ENCODE measurements at places on chromosomes 7 and 10.

DNA sequence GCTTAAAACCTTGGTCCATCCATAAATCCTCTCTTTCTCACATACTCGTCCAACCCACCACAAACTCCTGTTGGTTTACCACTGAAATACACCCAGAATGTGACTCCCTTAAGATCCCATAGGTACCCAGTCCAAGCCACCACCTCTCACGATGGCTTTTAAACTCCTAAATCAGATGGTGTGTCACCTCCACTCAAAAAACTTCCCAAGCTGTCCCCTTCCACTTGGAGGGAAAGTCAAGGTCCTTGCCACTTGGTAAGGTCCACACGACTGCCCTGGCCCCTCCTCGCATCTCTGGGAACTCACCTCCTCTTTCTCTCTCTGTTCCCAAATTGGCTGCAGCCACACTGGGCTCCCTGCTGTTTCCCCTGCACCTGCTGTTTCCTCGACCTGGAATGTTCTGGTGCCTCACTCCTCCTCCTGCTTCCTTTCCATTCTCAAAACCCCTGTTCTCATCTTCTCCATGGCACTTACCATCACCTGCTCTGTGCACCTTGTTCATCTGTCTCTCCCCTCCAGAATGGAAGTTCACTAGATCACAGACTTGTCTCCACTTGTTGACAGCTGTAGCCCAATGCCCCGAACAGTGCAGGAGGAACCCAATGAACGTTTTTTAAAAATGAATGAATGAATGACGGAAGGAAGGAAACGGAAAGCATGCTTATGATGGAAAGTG, 23.0 kb downstream of the ZFAND2A start:
- no peak for DNase-seq

- no peak for DNase-seq
Observed at GRCh38 chr7:278081-278480, 11.9 kb upstream of the FOXL3 start.

GRCh38 chr10:88033793-88034192, 170.4 kb downstream of the PTEN start:
- DNase-seq, result no peak

DNA sequence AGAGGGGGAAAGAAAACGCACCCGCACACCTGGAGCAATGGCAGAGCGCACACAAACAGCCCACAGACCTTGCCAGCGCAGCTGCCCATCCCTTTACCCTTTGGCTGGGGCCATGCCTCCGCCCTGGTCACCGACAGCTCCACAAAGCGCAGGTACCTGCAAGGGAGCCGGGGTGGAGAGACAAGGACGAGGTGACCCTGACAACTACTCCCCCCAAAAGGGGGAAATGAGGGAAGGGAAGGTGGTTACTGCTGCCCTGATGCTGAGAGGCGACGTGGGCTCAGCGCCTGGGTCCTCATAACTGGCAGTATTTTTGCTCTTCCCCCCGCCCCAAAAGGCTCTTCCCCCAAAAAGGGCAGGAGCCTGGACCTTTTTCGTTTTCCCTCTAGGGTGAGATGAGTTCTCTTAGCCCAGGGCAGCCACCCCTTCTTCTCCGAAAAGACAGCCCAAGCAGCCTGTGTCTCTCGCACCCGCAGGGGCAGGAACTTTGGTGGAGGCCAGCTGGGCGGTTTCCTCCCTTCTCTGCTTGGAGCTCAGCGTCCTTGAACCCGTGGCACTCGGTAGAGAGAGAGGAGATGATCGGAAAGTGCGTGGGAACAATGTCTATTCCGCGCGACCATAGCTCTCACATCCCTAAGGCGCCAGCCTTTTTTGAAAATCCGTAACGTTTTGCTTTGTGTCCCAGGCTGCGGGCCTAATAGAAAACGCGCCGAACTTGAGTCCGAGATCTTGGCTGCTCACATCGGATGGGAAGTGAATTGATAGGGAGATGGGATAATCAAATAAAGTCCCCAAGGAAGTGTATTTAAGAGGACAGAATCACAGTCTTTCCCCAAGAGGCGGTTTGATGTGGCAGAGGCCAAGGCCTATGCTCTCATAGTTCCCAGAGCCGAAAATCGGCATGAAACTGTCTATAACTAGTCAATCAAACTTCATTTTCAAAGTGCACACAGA, 1.0 kb downstream of the NKX2-3 start:
- DNase-seq, result no peak

DNA sequence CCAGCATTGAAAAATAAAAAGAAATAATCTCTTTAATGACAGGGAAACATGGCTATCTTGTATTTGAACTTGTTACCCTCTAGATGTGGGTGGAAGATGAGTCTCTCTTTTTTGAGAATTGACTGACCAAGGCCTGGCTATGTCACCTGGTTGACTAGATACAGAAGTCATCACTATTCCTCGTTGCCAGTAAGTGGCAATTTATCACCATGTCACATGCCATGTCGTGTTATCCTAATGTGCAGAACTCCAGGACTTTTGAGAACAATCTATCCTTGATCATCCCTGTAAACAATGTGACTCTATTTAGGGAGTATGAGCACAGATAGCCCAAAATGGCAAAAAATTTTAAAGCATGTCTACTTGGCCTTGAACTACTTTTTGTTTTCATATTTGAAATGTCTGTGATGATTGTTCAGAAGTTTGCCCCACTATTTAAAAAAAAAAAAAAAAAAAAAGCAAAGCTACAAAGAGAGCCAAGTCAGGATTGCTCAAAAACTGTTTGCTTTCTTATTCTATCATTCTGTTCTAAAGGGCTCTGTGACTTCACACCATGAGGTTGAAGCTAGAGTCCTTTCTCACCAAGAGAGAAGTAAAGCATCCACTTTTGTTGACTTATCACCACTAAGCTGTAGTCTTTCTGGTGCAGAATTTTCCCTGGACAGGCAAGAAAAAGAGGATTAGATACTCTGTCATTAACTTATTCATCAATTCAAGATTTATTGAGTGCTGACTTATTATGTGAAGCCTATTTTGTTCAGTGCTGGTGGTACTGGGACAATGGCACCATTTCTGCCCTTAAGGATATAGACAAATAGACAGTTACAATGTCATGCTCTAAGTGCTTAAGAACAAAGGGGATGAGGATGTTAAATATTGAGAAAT, 10.4 kb upstream of the WIPF3 start:
- no peak for DNase-seq

GRCh38 chr10:127548022-127548421, 1.1 kb upstream of the NPS start:
- DNase-seq, result no peak

GRCh38 chr10:21314111-21314626, 211.3 kb downstream of the SKIDA1 start:
- no peak for DNase-seq

DNA sequence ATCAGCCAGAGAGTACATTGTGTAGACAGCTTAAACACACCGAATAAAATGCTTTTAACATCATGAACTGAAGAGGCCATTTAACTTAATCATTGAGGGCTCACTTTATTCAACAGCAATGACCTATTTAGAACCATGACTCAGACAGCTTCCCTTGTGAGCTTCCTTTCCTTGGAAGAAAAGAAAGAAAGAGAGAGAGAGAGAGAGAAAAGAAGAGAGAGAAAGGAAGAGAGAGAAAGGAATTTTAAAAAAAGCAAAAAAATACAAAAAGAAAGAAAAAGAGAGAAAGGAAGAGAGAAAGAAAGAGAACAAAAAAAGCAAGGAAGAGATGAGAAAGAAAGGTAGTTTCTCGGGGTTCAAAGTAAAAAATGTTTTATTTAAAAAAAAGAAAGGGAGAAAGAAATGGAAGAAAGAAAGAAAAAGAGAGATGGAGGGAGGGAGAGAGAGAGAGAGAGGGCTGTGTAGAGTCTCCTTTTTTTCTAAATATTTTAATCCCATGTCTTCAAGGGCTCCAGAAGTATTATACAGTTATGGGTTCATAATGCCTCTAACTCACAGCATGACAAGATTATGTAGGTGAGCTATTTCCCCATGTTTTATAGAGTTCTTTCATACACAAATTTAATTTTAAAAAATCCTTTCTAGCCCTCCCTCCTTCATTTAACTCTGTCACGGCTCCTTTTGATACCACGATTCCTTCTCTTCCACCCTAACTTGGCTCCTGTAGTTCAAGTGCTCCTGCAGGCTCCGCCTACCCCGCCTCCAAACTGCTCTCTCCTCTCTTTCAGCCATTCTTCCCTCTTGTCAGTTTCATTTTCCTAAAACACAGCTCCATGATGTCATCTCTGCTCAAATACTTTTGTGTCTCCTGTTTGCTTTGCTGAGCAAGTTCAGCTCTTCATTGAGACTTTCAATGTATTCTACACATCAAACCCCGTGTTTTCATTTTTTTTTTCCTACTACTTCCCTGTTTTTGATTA, 85.5 kb downstream of the PRTFDC1 start:
- DNase-seq, result no peak

- no peak for DNase-seq
Observed at GRCh38 chr10:23433701-23434100, 5.2 kb upstream of the OTUD1 start.

DNA sequence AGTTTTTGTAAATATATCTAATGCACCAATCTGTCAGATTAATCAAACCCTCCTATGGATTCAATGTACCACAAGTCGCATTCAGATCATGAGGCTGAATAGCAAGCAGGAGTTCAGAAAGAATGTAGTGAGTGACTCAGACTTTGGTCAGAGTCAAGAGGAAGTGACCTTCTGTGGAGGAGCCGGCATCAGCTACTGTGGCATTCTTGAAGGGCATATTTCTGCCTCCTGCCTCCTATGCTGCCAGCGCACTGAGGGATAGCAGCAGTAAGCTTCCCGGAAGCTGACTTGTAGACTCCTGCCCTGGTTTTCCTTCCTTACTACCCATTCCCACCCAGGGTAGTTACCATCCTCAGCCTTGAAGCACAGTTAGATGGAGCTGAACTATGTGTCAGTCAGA, 867.5 kb downstream of the NRG3 start:
- DNase-seq, result peak; percentile 4

DNA sequence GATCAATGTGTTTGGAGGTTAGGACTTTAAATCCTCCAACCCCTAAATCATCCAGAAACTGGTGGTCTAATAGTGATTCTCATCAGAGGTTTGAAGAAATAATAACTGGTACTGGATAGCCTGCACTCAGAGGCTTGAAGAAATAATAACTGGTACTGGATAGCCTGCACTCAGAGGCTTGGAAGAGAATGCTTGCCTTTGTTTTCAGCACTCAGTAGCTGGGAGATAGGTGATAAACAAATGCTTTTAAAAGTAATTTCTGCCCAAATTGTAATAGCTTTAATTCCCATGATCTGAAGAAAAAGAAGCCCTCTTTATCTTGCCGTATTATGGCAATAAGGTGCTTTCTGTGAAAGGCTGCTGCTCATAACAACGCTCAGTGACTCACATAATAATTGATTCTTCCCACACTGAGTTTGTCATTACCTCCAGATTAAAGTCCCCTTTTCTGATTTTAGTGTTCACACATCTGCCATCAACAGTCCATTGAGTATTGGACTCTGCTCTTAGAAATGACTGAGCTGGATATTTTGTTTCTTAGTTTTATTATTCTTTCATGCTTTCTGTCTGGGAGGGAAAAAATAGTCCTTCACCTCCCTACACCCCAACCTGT, 112.3 kb upstream of the PHYHIPL start:
- no peak for DNase-seq

DNA sequence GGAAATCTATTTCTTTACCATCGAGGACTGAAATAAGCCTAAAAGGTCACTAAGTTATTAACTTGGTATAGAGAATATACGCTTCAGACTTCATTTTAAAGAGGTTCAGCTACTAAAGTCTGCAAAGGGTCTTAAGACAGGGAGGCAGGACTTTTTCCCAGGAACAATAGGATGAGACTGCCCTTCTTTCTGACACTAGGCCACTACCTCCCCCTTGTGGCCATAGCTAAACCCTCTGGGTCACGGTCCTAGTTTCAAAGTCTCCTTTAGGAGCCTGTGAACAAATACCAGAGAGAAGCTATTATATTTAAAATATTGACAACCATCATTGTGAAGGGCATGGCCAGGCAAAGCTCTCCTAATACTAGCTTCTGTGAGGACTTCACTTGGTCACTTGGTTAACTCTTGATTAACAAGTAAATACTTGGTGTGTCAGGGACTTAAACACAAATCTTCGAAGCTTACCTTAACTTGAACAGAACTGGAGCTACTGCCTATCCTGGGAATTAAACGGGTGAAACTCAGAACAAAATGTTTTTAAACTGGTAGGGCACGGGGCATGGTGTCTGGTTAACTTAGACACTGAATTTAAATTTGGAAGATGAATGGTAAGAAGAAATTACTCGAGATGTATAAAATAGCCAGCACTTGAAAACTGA, 75.6 kb downstream of the CCDC6 start:
- DNase-seq, result peak; percentile 49

Measured in RWPE1 (cell line).